ENCODE measurements at places on chromosomes 2 and 18.

- no peak for DNase-seq
Observed at GRCh38 chr2:217736776-217737550, 265.8 kb downstream of the TNS1 start.

GRCh38 chr2:174761837-174762236 lies 2.4 kb downstream of the CHRNA1 start:
- DNase-seq: no peak

DNA sequence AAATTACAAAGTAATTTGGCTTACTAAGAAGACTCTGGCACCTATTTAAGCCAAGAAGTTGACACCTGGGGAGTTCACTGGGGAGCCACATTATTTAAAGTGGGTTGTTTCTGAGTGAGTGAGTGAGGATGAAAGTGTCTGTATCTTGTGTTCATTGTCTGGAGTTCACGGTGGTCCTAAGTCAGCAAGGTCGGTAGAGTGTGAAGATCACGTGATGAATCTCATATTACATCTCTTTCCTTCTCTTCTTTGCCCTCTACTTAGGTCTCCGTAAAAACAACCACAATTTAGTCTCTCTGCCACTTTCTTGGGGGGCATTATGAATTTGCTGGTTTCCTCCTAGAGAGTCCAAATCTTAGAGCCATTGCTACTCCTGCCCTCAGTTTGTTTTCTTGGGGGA lies 67.8 kb downstream of the DIS3L2 start:
- no peak for DNase-seq

- DNase-seq: no peak
Observed at GRCh38 chr2:75892490-75892889, 181.8 kb upstream of the GCFC2 start.

GRCh38 chr18:79327199-79327721 lies 68.5 kb upstream of the NFATC1 start:
- DNase-seq: no peak

DNA sequence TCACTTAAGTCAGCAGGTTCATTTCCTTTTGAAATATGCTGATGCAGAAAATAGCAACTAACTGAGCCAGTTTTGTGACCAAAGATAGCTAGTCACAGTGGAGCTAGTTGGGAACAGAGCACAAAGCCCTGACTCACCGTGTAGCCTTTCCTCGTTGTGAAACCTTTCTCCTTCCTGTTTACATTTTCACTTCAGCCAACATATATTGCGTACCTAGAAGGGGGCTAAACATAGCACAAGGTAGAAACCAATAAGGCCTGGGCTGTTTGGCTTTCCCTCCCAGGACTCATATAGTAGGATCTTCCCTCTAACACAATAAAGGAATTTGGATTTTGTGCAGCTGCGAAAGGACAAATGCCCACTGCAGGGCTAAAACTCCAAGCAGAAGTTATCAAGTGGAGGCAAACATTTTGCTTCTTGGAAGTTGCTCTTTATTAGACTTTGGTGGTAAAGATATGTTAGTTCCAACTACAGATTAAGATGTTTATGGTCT lies 24.5 kb upstream of the LPIN2 start:
- no peak for DNase-seq

DNA sequence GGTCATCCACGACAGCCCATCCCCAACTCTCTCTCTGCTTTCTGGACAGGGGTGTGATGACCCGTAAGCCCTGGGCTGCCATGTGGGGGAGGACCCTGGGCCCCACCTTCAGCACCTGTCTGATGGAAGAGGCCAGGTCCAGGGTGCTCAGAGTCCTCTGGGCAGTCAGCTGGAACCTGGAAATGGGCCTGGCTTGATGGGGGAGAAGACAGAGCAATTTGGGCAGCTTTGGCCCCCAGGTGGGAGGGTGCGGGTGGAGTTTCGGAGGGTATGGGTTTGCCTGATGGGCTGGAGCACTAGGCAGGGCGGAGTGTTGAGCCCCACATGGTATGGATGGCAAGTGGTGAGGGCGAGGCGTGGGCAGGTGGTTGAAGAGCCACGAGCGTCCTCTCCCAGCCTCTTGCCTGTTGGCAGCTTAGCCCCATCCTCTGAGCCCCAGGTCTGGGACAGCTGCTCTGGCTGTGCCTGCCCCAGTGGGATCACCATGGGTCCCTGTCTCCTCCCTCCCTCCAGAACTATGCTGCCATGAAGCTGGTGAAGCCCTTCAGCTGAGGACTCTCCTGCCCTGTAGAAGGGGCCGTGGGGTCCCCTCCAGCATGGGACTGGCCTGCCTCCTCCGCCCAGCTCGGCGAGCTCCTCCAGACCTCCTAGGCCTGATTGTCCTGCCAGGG lies 232.7 kb downstream of the DYSF start:
- no peak for DNase-seq

DNA sequence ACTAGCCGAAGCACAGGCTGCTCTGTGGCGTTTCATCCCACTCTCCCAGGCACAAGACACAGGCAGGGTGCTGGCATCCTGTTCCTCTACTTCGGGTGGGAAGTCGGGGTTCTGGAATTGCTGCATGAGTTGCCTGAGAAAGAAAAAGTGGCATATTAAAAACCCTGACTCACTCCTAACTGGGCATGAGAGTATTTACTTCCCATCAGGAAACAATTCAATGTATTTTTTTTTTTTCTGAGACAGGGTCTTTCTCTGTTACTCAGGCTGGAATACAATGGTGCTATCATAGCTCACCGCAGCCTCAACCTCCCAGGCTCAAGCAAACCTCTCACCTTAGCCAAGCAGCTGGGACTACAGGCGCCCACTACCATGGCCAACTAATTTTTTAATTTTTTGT lies 7.4 kb downstream of the ODC1 start:
- no peak for DNase-seq

DNA sequence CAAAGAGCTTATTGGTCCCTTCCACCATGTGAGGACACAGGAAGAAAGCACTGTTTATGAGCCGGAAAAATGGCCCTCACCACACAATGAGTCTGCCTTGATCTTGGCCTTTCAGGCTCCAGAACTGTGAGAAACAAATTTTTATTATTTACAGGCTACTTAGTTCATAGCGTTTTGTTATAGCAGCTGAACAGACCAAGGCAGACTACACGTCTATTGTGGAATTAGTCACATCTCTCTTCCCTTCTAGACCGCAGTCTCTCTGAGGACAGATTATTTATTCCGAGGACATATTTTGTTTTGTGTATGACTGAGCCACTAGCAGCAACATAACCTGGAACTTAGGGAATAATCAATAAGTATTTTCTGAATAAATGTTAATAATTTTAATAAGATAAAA lies 125.5 kb downstream of the ASB1 start:
- no peak for DNase-seq

DNA sequence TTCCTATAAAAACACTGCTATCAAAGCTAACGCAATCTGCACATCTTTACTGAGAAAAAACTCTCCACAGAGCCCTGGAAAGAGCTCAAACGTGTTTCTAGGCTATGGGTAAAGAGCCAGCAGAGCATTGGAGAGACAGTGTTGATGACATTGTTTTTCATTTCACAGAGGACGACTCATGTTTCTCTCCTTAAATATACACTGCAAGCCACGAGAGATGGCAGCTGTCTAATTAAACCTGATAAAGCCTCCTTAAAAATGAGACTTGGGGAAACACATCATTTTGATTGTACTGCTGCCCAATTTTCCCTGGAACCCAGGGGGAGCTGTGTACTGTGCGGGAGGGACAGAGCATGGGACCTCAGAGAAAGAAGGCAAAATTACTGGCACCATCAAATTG lies 294.3 kb upstream of the SETBP1 start:
- DNase-seq: no peak

GRCh38 chr2:146209842-146210275 lies 1635.0 kb upstream of the ACVR2A start:
- DNase-seq: no peak
